CD4-positive, alpha-beta T cell treated with Interleukin-21 for 1 hour (primary cell): ENCODE measurements at places on chromosomes 13 and 19.

GRCh38 chr13:21688056-21688455 lies 17.2 kb downstream of the FGF9 start:
- DNase-seq, result no peak

DNA sequence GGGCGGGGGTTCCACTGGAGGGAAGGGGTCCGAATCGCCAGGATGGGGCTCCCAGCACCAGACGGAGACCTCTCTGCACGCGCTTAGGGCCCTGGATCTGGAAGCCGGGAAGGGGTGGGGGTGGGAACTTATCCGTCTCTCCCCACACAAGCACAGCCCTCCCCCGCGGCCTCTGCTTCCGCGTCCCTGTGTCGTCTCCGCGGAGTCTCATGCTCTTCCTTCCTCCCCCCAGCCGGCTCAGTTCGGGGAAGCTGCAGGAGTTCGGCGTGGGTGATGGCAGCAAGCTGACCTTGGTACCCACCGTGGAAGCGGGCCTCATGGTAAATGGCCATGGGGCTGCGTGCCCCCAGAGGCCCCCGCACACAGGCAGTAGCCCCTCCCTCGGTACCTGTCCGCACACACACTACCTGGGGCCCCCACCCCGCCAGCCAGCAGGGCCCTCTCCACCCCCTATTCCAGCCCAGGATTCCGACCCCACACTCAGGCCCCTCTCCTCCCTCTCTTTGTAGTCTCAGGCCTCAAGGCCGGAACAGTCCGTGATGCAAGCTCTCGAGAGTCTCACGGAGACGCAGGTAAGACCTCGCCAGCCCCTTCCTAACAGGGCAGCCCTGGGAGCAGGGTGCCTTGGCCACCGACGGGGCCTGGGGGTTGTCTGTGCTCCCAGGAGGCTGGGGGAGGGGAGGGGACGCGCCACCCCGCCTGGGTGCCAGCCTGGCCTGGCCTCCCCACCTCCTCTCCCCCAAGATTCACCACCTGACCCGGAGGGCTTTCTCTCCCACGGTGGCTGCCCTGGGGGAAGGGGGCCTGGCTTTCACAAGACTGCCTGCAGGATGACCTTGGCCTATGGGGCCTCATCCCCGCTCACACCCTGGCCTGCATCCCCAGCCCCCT lies 3.2 kb downstream of the MIDN start:
- peak; percentile 69 for DNase-seq

DNA sequence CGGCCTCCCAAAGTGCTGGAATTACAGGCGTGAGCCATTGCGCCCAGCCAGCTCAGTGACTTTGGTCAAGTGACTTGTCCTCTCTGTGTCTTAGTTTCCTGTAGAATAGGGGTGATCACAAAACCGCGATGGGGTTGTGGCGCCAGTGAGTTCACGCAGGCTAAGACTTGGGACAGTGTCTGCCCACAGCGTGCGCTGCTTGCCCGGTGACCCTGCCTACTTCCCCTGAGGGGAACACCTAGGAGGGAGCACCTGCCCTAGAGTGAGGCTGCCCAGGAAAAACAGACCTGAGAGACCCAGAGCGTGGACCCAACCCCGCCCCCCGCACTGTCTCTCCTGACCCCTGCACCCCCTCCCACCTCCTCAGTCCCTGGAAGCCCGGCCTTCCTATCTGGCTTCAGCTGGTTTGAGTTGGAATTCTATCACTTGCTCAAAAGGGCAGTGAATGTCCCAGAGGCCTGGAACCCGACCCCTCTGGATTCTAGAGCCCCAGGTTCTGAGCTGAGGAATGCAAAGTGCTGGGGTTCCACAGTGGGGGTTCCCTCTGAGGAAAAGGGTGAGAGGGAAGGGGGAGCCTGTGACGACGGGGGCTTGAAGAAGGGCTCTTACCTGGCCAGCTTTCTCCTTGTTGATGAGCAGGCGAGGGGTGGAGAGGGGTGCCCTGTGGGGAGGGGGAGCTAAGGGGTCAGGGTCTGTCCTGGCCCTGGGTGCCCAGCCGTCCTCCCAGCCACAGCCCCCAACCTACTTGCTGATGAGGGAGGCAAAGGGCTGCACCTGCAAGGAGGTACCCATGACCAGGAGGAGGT lies 2.2 kb upstream of the RINL start:
- no peak for DNase-seq

- no peak for DNase-seq
Measured at GRCh38 chr13:107373551-107373950, 805.6 kb upstream of the ARGLU1 start.

DNA sequence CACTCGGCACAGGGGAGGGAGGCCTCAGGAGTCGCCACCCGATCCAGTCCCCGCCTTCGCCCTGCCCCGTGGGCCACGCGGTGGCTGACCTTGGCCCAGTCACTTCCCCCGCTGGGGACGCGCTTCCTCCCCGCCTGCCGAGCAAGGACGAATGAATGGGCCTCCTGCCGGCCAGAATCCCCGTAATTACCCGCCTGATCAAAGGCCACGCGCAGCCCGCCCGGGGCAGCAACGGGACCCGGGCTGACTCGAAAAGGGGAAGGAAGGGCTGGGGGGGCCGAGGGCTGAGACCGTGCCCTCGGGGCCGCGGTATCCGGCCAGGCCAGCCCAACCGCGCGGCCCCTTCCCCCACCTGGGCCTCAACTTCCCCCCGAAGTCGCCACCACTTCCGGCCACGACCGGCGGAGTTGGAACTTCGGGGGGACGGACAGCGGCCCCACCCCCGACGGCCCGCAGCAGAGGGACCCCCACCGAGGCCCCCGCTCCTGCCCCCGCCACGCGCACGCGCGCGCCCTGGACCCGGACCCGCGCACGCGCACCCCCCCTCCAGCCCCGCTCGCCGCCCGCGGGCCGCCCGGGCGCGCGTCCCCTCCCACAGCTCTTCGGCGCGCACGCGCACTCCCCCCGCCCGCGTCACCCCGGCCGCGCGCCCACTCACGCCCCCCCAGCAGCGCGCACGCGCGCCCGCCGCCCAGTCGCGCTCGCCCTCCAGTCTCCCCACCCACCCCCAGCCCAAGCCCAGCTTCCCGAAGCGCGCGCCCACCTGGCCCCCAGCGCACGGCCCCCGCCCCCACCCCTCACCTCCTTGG lies 520 bp downstream of the ZNF787 start:
- peak; percentile 85 for DNase-seq

GRCh38 chr19:8607386-8607785 lies 3.1 kb downstream of the ADAMTS10 start:
- no peak for DNase-seq

DNA sequence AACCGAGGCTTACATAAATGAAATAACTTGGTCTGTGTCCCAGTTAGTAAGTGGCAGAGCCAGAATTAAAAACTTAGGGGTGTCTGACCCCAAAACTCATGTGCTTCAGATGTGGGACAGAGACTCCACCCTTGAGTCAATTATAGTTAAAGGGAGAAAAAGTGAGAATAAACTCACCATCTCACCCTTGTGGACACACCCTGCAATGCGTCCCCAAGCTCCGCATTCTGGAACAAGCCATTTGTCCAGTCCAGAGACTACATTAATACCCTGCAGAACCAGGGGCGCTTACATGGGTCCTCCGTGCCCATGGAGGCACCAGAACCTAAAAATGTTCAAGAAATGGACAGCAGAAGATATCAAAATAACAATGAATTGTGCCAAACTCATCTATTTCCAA lies 207.0 kb upstream of the ZNF507 start:
- DNase-seq, result no peak

GRCh38 chr13:46184277-46184699 lies 2.3 kb upstream of the LCP1 start:
- peak; percentile 80 for DNase-seq

DNA sequence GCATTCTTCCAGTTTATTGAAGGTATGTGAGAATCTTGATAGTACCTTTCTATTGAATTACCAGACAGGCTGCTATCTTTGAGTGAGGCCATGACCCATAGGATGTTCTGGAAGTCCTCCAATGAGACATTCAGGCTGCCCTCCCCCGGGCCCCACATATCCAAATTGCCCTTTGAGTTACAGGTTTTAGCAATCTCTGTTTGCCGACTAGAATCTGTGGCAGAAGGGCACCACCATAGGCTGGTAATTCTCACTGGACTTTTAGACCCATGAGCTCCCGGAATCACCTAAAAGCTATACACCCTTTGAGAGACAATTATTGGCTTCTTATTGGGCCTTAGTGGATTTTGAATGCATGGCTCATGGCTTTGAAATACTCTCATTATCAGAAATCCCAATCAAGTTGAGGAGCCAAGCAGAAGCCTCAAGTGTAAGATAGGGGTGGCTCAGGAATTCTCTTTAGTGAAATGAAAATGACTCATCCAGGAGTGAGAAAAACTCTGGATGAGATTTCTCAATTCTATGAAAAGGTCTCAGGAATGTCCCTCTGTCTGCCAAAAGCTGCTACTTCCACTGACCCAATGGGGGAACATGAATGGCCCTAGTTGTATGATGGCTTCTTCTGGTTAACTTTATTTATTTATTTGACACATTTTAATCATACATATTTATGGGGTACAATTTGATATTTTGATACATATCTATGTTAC lies 172.1 kb upstream of the CSNK1A1L start:
- no peak for DNase-seq

- DNase-seq, result no peak
Measured at GRCh38 chr13:96130818-96131340, 41.0 kb downstream of the HS6ST3 start.

DNA sequence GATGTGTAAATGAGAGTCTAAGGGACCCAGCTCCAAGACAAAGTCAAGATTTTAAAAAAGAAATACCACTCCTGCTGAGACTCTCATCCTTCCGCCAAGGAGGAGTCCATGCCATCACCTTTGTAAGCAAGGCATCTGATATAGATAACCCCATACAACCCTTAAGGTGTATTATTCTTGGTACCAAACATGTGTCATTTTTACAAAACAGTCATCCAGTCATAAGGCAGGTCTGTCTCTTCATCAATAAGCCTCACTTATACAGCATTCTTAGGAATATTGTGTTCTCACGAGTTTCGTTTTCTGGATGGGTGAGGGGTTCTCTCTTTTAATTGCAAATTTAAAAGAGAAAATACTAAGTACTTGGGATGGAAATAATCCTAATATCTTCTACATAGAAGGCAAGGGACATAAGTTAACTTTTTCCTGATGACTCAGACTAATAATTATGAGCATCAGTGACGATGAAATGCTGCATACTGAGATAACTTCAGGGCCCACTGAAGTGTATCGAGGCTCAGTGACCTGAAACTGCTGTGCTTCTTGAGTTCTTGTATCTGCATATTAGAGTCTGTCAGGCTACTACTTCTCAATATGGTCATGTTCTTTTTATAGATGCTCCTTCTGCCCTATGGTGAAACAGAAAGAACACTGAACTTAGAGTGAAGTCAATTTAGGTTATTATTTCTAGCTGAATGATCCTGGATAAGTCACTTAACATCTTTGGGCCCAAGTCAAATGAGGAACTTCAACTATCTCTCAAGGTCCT lies 166.6 kb downstream of the KLF12 start:
- no peak for DNase-seq

DNA sequence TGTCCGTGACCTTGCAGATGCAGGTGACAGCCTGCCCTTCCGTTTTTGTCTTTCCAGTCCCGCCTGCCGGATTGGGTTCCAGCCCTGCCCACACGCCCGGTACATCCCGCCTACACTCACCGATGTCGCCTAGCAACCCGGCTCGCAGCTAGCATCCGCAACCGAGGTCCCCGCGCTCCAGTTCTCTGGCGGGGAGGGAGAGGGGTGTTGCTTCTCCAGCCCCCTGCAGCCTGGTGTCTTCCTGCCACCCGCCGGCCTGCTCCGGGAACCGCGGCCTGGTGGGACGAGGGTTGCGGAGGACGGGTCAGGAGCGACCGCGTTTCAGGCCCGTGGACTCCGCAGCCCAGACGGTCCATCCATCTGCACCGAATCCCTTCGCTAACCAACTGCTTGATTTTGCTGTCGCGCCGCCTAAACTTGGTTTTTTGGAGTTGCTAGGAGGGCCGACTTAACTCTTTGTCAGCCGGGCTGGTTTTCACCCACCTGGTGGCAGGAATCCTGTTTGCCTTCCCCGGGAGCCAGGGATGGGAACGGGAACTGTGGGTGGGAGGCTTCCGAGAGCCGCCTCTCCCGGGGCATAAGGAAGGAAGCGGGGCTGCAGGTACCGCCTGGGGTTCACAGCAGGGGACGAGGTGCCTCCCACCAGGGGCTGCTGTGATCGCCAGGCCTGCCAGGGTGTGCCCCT lies 15.4 kb upstream of the MATK start:
- DNase-seq, result peak; percentile 65

GRCh38 chr19:4108767-4109625 lies 14.9 kb downstream of the MAP2K2 start:
- DNase-seq, result peak; percentile 83

- no peak for DNase-seq
Measured at GRCh38 chr13:34344816-34345215, 526.9 kb downstream of the RFC3 start.

GRCh38 chr19:12944104-12944674 lies 1.5 kb upstream of the RAD23A start:
- DNase-seq, result no peak

DNA sequence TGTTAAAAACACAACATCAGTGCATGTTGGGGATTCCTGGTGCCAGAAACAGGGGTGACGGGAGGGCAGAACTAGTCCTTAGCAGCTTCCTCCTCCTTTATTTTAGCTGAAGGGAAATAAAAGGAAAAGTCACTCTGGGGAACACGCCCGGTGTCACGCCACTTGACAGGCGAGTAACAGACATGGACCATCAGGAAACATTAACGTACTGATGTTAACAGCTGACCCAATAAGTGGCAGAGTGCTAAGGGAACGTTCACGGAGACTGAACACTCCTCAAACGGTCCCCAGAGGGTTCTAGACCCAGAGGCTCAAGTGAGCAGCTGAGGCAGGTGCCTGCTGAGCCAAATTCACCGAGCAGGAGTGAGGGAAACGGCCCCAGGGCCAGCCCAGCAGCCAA lies 13.9 kb upstream of the EIF3G start:
- no peak for DNase-seq

DNA sequence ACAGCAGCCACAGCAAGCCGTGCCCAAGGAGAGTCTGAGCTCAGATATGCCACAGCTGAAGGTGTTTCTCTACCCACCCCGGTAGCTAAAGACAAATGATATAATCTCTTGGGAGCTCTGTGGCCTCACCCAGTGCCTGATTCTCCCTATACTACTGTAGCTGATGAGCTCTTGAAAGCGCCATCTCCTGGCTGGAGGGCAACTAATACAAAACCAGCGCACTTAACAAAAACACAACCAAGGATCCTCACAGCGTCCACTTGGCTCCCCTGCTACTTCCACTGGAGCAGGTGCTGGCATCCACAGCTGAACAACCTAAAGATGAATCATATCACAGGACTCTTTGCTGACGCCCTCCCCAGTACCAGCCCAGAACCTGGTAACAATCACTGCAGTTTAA lies 1212.0 kb downstream of the PCDH17 start:
- no peak for DNase-seq

- DNase-seq, result no peak
Measured at GRCh38 chr13:33367171-33367895, 81.8 kb upstream of the STARD13 start.

- no peak for DNase-seq
Measured at GRCh38 chr19:9156304-9156703, 16.1 kb downstream of the ZNF317 start.

GRCh38 chr13:98839856-98840769 lies 87.6 kb upstream of the SLC15A1 start:
- peak; percentile 26 for DNase-seq

- DNase-seq, result no peak
Measured at GRCh38 chr13:78476910-78477309, 126.4 kb downstream of the POU4F1 start.
